Tibial artery (tissue), 4 donors: ENCODE measurements at places on chromosomes 6 and 20.
A peak's percentile ranks its signal among the peaks of the same experiment; 100 is the strongest.

DNA sequence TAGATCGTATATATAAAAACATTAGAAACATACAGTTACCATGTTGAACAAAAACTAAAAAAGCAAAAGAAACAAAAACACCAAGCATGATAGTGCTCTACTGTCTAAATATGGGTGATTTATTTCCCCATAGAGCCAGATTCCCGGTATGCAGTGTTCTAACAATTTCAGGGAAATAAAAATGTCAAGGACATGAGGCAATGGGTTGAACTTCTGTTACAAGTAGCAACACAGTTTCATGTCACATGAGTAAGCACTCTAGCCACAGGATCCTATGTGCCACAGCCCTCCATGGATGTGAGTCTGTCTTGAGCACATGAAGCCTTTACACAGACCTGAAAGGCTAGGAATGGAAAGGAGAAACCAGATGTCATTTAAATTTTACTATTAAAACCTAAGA is 96.0 kb downstream of the MAP3K5 start:
- peak overlapping the region; percentile 6 for H3K27ac ChIP-seq
- H3K27me3 ChIP-seq = no peaks in the 10 kb centered on the region
- H3K4me3 ChIP-seq = no peak overlapping the region
- H3K4me1 ChIP-seq = no peaks in the 10 kb centered on the region

GRCh38 chr20:10902576-10903282 is 228.9 kb upstream of the JAG1 start:
- DNase-seq = no peak
- H3K27ac ChIP-seq = peak overlapping the region; percentile 21
- H3K36me3 ChIP-seq = no peaks in the 10 kb centered on the region

DNA sequence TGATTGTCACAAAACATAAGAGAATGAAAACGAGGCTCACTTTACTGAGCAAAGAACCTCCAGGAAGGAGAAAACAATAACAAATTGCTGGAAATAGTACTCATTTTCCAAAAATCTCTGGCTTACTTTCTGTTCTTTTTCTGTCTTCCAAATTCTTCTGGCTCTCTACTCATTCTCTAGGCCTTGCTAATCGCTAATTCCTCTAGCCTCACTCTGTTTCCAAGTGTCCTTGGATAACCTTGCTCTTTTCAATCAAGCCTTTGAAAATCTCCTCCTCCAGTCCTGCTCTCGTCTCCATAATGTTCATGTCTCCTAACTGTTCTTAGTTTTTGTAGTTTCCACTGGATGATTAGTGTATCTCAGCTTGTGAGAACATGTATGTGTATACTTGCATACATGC is 96.2 kb upstream of the MAP7 start:
- no peak overlapping the region for H3K4me3 ChIP-seq
- no peaks in the 10 kb centered on the region for H3K36me3 ChIP-seq
- no peaks in the 10 kb centered on the region for H3K27me3 ChIP-seq
- H3K27ac ChIP-seq = peak overlapping the region; percentile 60
- peaks cover 54% of the 10 kb centered on the region for H3K4me1 ChIP-seq
- no peak for DNase-seq

DNA sequence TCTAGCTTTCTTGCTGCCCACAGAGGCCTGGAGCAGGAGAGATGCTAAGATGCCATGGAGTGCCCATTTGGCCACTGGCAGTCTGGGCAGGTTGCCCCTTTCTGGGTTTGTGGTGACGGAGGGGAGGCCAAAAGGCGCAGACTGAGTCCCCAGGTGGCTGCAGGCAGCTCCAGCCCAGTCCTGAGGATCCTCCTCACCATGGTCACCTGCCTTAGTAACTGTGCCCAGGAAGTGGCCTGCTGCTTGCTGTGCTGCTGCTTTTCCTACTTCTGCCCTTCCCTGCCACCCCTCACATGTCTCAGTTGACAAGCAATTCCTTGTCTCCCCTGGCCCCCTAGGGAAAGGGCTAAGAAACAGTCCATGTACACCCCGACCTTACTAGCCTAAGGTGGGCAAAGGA is 35.3 kb upstream of the KIFC1 start:
- H3K27ac ChIP-seq = no peak overlapping the region
- DNase-seq = no peak
- H3K36me3 ChIP-seq = no peaks in the 10 kb centered on the region
- peaks cover 21% of the 10 kb centered on the region for H3K27me3 ChIP-seq
- no peak overlapping the region for H3K4me3 ChIP-seq
- H3K4me1 ChIP-seq = no peaks in the 10 kb centered on the region

- H3K4me3 ChIP-seq = no peak overlapping the region
- H3K27me3 ChIP-seq = no peaks in the 10 kb centered on the region
- no peak for DNase-seq
- H3K27ac ChIP-seq = no peak overlapping the region
- no peaks in the 10 kb centered on the region for H3K4me1 ChIP-seq
Observed at GRCh38 chr6:42387336-42387735, 64.4 kb downstream of the TRERF1 start.

DNA sequence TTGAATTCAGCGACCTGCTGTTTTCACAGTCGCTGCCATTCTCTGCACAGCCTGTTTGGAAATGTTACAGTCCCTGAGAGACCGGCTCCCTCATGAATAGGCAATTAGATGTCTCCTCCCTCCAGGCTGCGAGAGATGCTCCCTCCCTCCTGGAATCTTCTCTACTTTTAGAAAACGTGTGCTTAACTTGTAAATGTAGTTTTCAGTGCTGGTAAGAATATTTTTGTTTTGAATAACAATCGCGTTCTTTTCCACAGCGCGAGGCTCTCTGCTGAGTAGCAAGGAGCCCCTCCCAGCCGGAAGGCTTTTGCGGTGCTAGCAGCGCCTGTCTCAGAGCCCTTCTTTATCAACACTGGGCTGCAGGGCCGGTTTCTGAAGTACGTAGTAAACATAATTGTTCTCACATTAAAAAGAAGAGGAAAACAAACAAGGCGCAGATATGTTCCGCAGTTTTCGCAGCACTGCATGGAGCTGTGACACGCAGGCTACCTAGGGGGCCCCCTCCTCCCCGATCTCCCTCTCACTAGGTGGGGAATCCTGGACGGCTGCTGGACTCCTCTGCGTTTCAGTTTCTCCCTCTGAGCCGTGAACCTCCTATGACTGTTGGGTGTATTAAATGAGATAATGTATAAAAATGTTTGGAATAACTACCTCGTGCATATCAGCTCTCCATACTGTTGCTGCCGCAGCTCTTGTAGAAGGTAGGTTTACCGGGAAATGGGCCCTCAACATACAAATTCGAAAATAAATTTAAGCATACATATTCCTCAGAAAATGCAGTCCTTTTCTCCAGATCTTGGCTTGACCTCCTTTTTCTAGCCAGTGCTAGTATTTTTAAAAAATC is 79.0 kb upstream of the SPACA1 start:
- H3K4me1 ChIP-seq = peaks cover 16% of the 10 kb centered on the region
- no peaks in the 10 kb centered on the region for H3K36me3 ChIP-seq
- peak overlapping the region; percentile 49 for H3K4me3 ChIP-seq
- no peak for DNase-seq
- no peaks in the 10 kb centered on the region for H3K27me3 ChIP-seq

DNA sequence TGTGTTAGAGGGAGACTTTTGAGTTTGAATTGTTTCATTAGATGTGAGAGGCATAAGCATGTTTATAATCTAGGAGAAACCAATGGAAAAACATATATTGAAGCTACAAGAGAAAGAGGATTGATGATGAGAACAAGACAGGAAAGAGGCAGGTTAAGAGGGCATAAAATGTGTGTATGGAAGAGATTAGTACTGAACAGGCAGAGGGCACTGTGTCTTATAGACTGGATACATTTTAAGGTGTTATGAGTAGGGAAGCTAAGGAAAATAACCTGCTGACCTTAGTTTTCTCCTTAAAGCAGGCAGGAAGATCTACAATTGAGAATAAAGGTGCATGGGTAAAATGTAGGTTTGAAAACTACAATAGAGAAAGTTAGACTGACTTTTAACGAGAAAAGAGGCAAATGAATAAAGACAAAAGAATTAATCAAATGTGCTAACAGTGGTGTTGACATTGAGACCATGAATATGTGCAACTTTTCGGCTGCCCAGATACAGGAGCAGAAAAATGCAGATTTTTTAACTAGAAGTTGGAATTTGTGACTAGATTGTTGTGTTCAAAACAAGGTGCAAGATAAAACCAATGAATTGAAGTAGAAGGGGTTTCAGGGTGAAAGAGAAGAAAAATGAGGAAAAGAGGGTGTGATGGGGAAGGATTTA is 846.3 kb downstream of the HACE1 start:
- H3K4me3 ChIP-seq = no peak overlapping the region
- no peaks in the 10 kb centered on the region for H3K36me3 ChIP-seq
- no peak for DNase-seq

DNA sequence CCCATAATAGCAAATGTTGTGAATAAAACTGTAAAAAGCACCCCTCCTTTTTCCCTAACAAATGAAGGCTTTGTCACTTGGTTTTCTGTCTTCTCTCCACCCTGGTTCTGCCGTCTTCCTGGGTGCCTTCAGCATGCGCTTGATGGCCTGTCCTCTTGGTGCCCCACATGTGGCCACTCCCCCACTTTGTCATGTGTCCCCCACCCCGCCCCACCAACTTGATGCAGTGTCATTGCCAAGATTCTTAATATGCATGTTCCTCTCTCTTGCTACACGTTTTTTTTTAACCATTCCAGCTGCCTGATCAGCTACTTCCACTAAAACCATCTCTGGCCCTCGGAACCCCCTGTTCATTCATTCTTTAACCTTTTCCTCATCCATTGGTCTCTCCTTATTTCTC is 340.3 kb downstream of the QKI start:
- H3K36me3 ChIP-seq = no peaks in the 10 kb centered on the region
- no peaks in the 10 kb centered on the region for H3K4me1 ChIP-seq
- DNase-seq = peak; percentile 55
- H3K4me3 ChIP-seq = no peak overlapping the region

DNA sequence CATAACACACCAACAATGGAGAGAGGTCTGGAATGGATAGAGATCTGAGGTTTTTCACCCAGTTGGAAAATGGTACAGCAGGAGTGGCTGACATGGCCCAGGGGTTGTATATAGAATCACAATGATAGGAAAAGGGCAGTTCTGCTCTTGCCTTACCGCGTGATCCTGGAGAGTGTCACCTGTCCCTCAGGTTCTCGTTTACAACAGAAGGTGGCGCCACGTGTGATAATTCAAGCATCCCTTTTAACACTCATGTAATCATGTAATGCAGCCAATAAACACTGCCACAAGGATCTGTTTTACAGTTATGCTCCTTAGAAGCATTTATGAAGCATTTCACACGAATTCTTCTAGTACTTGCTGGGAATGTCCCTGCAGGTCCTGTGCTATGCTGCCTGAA is 12.9 kb upstream of the WFDC2 start:
- no peak overlapping the region for H3K27ac ChIP-seq
- H3K27me3 ChIP-seq = no peaks in the 10 kb centered on the region
- no peaks in the 10 kb centered on the region for H3K4me1 ChIP-seq
- H3K36me3 ChIP-seq = no peaks in the 10 kb centered on the region
- DNase-seq = no peak
- H3K4me3 ChIP-seq = no peak overlapping the region

DNA sequence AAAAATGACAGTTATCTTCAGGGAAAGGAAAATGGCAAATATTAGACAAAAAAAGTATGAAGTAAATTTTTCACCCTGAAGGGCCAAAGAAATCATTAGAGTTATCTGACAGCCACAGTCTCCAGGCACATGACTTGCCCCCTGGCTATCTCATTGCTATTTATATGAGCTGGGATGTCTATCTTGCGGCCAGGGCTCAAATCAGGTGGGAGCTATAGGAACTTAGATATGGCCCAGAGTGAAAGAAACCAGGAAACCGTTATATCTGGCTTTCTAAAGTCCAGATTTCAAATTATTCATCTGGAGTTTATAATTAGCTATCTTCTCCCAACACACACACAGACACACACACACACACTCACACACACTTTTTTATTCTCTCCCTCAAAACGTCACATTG is 135.3 kb upstream of the EEF1E1 start:
- no peak for DNase-seq
- H3K27me3 ChIP-seq = no peaks in the 10 kb centered on the region
- no peak overlapping the region for H3K4me3 ChIP-seq
- H3K36me3 ChIP-seq = no peaks in the 10 kb centered on the region
- H3K27ac ChIP-seq = no peak overlapping the region

DNA sequence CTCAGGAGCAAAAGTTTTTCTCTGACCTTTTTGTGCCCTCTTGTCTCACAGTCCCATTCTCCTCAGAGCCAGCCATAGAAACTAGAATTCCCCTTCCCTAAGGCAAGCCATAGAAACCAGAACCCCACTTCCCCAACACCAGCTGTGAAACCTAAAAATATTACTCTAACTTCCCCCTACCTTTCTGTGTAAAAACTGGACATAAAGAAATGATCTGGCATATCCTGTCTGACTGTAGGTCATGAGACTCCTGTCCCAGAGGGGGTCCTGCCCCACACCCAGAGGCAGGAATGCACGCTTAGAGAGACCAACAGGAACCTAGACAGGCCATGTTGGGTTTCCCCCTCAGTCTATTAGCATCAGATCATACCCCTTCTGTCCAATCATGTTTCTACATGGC is 140.6 kb upstream of the SLC22A16 start:
- no peak for DNase-seq
- no peak overlapping the region for H3K27ac ChIP-seq
- no peaks in the 10 kb centered on the region for H3K4me1 ChIP-seq
- H3K36me3 ChIP-seq = peaks cover 18% of the 10 kb centered on the region

GRCh38 chr20:62925420-62926228 is 681 bp downstream of the DIDO1 start:
- H3K27ac ChIP-seq = peak overlapping the region; percentile 98
- H3K4me3 ChIP-seq = peak overlapping the region; percentile 94
- peaks cover 79% of the 10 kb centered on the region for H3K4me1 ChIP-seq

DNA sequence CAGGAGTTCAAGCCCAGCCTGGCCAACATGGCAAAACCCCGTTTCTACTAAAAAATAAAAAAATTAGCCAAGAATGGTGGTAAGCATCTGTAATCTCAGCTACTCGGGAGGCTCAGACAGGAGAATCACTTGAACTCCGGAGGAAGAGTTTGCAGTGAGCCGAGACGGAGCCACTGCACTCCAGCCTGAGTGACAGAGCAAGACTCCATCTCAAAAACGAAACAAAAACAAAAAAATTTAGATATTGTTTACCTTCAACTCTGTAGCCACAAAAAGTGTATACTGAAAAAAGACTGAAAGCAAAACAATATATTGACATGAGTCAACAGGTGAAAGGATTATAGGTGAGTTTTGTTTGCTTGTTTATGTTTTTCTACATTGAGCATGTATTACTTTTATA is 30.6 kb upstream of the TAB2 start:
- no peak overlapping the region for H3K4me3 ChIP-seq
- DNase-seq = no peak
- no peaks in the 10 kb centered on the region for H3K36me3 ChIP-seq
- H3K27me3 ChIP-seq = no peaks in the 10 kb centered on the region
- no peaks in the 10 kb centered on the region for H3K4me1 ChIP-seq

GRCh38 chr6:69796073-69796641 is 653 bp downstream of the LMBRD1 start:
- H3K27me3 ChIP-seq = no peaks in the 10 kb centered on the region
- H3K36me3 ChIP-seq = no peaks in the 10 kb centered on the region
- peak overlapping the region; percentile 93 for H3K27ac ChIP-seq

DNA sequence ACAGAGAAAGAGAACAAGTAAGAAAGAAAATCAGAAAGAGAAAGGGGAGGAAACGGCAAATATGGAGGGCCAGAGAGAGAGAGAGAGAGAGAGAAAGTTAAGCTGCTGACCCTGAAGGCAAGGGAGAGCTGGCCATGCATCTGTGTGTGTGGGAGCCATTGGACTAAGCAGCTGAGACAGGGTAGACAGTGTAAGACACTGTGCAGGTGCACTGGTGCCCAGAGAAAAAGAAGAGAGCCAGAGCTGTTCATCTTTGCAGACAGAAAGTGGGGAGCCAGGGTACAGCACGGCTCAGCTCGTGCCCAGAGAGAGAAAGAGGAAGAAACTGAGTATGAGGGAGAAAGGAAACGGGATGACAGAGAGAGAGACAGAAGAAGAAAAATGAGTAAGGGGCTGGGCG is 24.2 kb upstream of the ZNF318 start:
- H3K36me3 ChIP-seq = no peaks in the 10 kb centered on the region
- no peak for DNase-seq
- H3K27me3 ChIP-seq = no peaks in the 10 kb centered on the region
